Dermis microvascular lymphatic vessel endothelial cell (primary cell): ENCODE measurements at places on chromosomes 3 and 15. TPM values are rescaled to one million over a fixed set of nuclear protein-coding genes. Genes with fewer than 3 reads are reported as not detected.

Gene ESYT3
- total RNA-seq, result under 0.01 TPM in 1 of 2 replicates, not detected in the other

Gene APOD
- 12.9 and 14.5 TPM in 2 replicates for total RNA-seq

Gene TIMP4
- total RNA-seq, result 0.51 and 0.64 TPM in 2 replicates

Gene GOLGA8J
- total RNA-seq, result not detected in 2 replicates

Gene FSIP1
- 0.25 and 0.51 TPM in 2 replicates for total RNA-seq

Gene MYO5C
- total RNA-seq, result 13.0 TPM in 2 replicates

Gene ACKR4
- total RNA-seq, result under 0.01 and 0.13 TPM in 2 replicates

Gene AADACL2
- total RNA-seq, result not detected in 2 replicates

Gene OR5K2
- total RNA-seq, result not detected in 2 replicates

Gene BFSP2
- total RNA-seq, result not detected in 2 replicates
